ENCODE measurements at places on chromosomes 3 and 15.

- DNase-seq: no peak
Observed at GRCh38 chr3:197801891-197802778, 11.1 kb downstream of the LRCH3 start.

DNA sequence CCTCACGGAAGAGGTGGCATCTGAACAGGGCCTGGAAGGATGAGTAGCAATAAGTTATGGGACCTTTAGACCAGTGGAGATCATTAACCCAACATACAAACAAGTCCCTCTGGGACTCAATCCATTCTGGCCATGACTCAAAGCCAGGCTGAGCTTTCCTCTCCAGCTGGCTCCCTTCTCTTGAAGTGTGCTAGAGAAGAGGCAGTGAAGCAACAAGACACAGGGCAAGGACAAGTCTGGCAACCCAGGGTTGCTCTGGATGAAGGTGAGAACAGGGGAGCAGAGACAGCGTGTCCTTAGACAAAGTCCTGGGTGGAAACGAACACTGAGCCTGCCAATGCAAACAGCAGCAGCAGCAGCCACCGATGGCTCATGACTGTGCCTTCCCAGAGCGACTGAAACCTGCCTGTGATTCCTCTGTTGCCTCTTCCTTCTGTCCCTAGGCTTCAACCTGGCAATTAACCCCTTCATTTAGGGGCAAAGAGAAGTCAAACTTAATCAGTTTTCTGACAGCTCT, 86.8 kb downstream of the BDH1 start:
- DNase-seq: no peak

DNA sequence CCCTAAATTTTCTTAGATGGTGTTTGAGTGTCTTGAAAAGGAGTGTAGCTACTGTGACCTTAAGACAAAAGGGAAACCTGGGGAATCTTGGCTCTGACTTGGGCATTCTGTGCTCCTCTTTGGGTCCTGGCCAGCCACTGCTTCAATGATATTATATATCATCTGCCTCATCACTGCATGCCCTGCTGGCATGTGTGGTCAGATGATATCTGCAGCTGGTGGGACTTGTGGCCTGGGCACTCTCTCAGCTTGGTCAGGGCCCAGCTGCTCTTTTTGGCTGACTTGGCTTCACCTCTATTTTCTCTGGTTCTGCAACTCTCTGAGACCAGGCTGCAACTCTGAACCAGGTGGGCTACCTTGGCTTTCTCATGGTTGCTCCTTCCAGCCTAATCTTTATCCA, 446.1 kb upstream of the RARB start:
- no peak for DNase-seq

DNA sequence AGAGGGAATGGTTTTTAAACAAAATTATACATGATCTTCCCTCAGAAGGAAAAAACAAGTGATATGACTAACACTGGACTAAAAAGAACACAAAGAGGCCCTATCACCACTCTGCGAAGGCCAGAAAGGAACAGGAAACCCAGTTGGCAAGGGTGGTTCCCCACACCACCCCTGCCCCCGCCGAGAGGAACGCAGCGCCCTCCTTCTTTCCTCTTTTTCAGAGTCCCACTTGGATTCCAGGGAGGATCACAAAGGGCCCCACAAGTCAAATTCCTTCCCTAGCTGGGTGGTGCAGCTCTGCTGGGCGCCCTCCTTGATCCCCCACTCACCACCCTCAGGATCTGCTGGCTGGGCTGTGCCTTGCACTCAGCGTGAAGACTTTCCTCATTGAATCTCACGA, 29.8 kb downstream of the PLA1A start:
- DNase-seq: no peak

GRCh38 chr3:55481744-55482495, 5.2 kb downstream of the WNT5A start:
- DNase-seq: no peak

GRCh38 chr15:74006774-74007639, 12.5 kb downstream of the PML start:
- DNase-seq: no peak

- DNase-seq: no peak
Observed at GRCh38 chr3:113714702-113715101, 18.3 kb upstream of the USF3 start.

DNA sequence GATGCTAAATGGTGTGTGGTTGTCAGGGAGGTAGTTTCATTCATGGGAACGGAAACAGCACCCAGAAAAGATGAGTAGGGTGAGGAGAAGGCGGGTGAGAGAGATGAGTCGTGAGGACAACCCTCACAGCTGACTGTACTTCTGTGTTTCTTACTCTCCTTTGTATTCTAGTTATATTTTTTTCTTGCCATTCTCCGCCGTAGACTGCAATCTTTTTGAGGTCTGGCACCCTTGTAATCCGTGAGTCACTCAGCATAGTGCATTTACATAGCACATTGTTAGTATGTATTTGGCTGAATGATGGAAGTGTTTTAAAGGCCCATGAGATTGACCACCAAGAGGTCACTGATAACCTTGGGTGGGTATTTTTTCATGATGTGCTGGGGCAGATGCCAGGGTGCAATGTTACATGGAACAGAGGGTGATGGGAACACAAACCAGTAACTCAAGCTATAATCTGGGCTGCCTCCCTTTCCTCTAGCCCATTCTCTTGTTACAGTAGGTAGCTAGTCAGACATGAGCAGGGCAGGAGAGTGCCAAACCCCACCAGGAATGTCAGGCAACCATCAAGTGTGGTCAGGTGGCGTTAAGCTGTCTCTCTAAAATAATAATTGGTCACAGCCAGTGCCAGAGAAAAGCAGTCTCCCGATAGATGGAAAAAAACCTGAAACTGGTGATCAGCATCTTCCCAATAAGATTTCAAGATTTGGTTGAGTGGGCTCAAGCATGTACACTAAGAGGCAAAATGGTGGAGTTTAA, 18.8 kb upstream of the DGKG start:
- DNase-seq: no peak

DNA sequence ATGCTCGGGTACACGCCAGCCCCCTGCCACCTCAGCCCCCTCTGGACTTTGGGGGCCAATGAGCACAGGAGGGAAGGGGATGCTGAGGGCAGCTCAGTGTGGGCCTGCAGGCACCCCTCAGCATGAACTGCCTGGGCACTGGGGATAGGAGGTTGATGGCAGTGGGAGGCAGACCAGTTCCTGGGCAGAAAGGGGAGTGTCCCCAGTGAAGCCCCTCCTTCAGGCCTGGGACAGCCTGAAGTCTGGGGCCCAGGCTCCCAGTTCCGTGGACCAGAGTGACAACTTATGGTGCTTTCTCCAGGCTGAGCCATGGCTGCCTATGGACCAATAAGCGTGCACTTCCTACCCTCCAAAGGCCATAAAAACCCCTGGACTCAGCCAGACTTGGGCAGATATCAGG, 63.3 kb upstream of the IMPG2 start:
- no peak for DNase-seq

DNA sequence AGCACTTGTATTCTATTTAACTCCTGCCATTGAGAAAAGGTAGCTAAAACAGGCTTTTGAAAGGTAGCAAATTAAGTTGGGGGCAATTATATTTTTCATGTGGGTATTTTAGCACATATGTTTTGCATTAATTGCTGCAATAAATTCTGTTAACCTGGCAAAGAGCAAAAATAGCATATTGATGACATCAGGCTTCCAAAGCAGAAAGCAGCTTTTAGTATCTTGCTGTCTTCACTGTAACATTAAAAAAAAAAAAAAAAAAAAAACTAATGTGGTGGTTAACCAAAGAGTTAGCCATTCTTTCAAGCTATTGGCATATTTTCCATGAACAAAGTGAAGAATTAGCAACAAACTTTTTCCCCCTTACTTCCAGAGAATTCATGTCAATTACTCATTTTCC, 9.1 kb downstream of the EPHA3 start:
- no peak for DNase-seq
